ENCODE measurements at places on chromosomes 3 and 15.

- no peak for DNase-seq
These were observed 257.9 kb upstream of the KCNH8 start for GRCh38 chr3:18890449-18890848.

GRCh38 chr15:96837241-96837970, 506.9 kb downstream of the NR2F2 start:
- DNase-seq, result no peak

DNA sequence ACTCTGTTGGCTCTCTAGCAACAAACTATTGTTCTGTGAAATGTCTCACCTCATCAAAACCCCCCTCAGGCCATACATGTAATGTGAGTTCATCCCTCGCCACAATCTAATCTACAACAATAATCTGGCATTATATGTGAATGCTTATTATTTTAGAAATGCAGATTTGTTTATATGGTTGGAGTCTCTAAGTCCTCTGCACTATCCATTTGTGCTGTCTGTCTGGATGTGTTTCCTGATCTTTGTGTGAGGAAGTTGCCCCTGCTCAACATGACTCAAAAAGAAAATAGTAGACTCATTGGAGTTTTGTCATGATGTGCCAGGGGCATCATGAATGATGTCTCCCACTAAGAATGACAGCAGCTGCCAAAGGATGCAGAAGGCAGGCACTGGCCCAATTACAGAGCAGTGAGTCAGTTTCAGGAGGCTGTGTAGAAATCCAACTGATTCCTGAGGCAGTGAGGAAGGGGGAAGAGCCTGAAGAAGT, 161.6 kb upstream of the PDZRN3 start:
- no peak for DNase-seq

DNA sequence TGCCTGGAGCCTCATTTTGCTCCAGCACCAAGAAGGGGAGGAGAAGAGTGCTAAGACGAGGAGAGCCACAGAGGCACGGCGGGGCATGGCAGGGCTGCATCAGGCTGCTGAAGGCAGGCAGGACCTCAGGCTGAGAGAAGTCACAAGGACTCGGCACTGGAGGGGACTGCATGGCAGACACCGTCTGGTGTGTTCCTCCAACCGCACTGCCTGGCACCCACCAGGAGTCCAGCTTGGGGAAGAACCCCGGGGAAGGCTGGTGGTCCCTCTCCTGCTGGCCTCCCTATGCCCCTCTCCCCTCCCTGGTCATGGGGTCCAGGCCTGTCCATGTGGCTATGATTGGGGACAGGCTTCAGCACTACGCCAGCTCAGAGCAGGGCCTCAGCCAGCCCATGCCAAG, 153.2 kb upstream of the MEF2A start:
- no peak for DNase-seq

GRCh38 chr15:90822204-90822955, 46.0 kb upstream of the FURIN start:
- no peak for DNase-seq

DNA sequence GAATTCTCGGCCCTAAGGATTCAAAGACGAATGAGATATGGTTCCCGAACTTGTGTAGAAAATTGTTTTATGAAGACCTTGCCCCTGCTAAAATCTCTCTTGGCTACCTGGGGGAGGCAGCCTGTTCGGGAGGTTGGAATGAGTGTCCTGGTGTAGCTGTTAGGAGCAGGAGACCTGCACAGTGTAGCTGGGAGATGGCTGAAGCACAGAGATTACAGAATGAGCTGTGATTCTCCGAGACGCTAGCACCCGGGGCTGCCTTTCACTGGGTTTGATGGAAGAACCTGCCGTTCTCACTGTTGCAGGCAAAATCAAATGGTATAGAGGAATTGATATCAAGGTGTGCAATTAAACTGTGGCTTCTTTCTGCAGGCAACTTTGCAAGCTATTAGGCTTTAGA, 68.0 kb downstream of the TRAK1 start:
- no peak for DNase-seq

All from nucleus accumbens (tissue), 56 donors.